AG04449 (cell line): ENCODE measurements at places on chromosomes 11 and 22.

GRCh38 chr11:87976009-87976408 is 199.2 kb downstream of the RAB38 start:
- no peak for DNase-seq

DNA sequence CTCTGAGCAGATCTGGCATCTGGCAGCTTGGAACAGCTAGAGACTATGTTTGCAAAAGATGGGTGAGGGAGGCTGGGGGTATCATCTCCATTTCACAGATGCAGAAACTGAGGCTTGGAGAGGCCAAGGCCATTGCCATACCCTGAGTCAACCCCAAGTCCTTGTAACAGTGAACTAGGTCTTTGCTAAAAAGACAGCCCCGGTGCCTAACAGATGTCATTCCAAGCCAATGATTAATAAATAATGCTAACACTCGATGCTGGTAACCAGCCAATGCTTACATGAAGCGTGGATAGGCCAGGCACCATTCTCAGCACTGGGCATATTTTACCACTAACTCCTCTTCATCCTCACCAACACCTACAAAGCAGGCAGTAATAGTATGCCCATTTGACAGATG is 164.0 kb downstream of the MN1 start:
- DNase-seq: no peak

GRCh38 chr11:56910785-56911184 is 77.9 kb upstream of the OR5AK2 start:
- no peak for DNase-seq

DNA sequence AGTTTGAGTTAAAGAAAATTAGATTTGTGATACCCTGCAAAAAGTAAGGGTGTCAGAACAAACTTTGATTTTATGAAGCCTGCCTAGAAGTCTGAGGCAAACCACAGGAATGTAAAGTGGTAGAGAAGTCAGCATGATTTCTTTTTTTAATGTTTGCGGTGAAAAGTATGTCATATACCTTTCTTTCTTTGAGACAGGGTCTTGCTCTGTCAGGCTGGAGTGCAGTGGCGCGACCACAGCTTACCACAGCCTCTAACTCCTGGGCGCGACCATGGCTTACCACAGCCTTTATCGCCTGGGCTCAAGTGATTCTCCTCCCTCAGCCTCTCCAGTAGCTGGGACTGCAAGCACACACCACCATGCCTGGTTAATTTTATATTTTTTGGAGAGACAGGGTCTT is 4.7 kb downstream of the API5 start:
- DNase-seq: no peak
